ENCODE measurements at places on chromosomes 13 and 19.

- no peak for DNase-seq
Measured at GRCh38 chr19:2246801-2247361, 2.2 kb upstream of the AMH start.

GRCh38 chr13:45773236-45773635 lies 71.1 kb downstream of the CBY2 start:
- no peak for DNase-seq

DNA sequence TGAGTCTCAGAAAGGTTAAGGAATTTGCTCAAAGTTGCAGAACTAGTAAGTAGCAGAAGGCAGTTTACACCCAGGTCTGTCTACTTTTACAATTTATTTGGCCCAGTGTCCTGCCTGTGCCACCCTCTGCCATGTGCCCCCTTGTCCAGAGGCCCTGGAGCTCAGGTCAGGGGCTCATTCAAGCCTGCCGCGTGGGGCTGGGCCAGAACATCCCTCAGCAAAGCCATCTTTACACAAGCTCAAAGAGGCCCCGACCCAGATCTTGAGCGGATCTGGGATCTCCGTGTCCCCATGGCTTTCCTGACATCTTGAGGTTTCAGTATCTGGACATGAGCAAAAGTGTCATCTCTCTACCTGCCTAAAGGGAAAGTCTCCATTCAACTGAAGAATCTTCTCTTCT lies 76.4 kb upstream of the VSTM2B start:
- DNase-seq: no peak

GRCh38 chr13:109667807-109668291 lies 118.5 kb downstream of the IRS2 start:
- DNase-seq: peak; percentile 40

GRCh38 chr13:32277839-32278238 lies 37.3 kb downstream of the ZAR1L start:
- DNase-seq: no peak

DNA sequence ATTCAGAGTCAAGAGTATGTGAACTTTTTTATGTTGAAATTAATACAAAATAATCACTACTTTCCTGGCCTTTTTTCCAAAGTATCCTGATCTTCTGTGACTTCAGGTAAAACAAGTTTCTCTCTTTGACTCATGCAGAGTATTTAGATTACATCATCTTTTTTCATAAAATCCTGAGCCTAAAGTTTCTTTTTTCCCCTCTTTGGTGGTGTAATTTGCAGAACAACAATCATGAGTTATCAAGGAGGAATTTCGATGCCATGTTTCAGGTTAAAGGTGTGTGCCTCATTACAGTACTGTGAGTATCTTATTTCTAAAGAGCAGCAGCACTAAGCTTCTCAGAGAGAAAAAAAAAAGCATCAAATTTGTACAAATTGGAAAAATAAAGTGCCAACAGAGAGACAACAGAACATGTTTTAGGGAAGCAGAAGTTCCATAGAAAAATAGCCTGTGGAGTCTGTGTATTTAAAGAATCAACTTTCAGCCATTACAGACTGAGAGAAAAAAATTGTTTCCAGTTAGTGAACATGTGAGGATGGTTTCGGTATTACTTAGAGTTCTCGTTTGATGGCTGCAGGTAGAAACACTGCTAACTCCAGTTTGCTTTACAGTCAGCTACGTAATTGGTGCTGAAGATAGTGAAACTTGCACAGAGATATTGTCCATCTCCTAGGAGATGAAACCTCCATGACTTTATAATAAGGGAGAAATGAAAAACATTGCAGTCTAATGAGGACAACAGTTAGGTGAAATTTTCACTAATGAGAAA lies 78.1 kb upstream of the PCDH9 start:
- no peak for DNase-seq

DNA sequence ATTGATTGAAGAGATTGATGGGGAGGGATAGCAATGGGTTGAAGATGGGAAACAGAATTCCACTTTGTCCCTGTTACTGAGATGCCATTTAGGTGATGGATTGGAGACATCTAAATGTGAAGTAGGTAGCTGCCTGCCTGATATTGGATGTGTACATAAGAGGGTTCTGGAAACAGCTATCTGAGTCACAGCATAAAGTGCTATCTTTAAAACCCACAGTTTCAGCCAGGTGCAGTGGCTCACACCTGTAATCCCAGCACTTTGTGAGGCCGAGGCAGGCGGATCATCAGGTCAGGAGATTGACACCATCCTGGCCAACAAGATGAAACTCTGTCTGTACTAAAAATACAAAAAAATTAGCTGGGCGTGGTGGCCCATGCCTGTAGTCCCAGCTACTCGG lies 72.6 kb downstream of the DNAJC3 start:
- no peak for DNase-seq

DNA sequence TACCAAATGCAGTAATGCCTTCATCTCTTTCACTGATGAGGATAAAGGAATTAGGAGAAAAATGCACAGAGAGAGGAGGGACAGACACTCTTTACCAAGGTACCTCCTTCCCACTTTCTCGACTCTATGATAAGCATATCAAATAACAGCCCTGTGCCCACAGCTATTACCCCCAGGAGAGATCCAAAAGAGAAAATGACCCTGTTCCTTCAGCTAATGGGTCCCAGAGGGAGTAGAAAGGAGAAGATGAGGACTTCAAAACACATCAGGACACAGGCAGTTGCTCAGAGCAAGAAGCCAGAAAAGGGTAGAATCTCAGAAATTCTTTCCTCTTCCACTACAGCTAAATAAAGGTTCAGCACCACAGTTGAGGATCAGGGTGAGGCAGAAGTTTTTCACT lies 80.6 kb downstream of the ABCC4 start:
- DNase-seq: no peak

Data from NCI-H82 (cell line).